ENCODE measurements at places on chromosomes 4 and X.

DNA sequence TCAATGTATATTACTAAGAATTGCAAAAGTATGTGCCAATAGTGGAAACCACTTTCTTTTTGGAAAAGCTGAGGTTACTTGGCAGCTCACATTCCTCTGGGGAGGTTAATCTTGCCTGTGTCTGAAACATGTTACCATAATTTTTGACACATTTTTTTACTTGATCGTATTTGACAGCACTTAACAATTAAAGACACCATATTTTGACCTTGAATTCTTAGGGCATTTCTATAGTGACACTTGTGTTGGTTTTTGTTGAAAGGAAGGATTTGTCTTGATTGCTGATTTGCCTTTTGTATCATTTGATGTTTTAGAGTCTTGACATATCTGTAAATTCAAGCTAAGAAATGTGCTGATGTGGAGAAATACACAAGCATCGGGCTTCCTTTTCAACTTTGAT, 2135.5 kb downstream of the PCDH7 start:
- DNase-seq = no peak

- DNase-seq = no peak
These were observed 440.0 kb upstream of the IGFBP7 start for GRCh38 chr4:57550198-57550597.

DNA sequence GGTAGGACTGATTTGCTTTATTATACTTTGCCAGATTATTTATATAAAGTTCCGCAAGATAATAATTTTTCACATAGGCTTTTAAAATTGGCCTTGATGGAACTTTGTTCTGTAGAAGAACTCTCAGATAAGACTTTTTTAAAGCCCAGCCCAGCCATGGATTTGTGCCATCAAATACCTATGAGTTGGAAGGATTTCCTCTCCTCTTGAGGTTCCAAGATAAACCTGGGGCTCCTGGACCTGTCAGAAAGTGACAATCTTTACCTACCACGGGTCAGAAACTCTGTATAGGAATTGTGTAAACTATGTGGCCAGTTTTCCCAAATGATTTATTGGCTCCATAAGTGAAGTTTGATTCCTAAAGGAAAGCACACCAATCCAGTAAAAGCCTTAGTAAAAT, 271.9 kb upstream of the GRID2 start:
- DNase-seq = no peak

DNA sequence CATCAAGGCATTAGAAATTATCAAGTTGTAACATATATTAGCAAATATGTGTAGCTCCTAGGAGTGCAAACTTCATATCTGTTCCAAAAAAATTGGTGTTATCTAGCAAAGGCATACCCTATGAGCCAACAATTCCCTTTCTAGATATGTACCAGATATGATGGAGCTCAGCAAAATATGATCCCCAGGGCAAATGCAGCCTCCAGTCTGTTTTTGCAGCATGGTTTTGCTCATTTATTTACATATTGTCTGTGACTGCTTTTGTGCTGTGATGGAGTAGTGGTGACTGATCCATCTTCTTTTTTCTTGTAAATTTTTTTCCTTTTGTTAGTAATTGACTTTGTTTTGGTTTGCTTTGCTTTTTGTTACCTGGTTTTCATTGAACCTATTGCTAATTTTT, 41.0 kb downstream of the CEP135 start:
- DNase-seq = no peak

GRCh38 chr4:71604785-71605184, 179.1 kb downstream of the GC start:
- no peak for DNase-seq

DNA sequence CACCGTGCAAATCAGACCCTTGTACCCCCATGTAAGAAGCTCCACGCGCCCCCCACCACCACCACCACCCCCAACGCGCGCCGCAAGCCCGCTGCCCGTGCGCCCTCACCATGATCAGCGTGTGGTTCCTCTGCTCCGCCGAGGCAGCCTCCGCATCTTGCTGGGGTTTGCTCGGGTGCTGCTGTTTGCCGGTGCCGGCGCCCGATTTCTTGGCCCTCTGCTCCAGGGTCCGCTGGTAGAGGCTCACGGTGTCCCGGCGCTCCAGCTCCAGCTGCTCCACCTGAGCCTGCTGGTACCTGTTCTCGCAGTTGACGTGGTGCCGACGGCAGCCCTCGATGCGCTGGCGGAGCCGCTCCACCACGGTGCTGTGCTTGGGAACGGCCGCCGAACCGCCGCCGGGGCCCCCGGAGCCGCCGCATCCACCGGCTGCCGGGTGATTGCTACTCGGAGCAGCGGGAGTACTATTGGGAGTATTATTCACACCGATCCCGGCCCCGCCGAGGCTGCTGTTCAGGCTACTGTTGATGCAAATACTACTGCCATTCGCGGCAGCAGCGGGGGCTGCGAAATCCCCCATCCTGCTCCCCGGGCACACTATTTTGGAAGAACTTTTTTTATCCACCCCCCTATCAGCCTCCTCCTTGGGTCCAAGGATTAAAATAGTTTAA, 1.1 kb downstream of the MAML3 start:
- DNase-seq = no peak

GRCh38 chr4:78119698-78120097, 62.6 kb downstream of the FRAS1 start:
- DNase-seq = no peak

DNA sequence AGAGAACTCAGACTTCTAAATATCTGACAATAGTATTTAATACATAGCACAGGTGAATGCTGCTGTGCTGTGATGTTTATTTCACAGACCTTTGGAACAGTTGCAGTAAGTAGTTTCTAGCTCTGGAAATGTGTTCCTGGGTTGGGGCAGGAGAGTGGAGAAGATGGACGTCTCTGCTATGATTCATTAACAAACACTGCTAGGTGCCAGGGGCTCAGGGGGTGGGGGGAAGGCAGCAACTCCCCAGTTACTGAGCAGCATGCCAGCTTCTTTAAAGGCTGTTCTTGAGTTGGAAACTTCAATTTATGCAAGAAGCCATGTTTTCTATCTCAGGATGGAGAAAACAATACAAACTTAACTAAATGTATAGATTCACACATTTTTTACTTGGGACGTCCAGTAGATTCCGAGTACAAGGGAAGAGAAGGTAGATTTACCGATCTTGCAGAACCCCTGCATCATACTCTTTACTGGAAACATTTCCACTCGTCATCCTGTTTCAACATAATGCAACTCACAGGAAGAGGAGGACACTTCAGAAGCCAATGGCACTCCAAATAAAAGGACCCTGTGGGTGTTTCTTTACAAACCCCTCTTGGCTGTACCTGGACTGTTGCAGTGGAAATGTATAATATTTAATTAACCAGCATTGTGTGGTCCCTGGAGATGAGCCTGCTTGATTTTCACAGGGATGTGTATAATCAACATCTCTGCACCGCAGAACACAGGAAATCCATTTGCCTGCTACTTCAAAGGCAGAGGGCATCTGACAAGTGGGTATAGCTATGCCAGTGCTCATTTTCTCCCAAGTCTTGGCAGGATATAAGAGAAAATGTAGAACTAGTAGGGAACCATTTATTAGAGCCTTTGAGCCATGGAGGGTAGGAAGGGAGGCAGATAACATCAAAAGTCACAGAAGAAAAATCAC, 171.4 kb downstream of the SH3KBP1 start:
- no peak for DNase-seq
